Stimulated activated CD4-positive, alpha-beta T cell treated with anti-CD3 and anti-CD28 coated beads, Interleukin-15, amount 100 ng/mL, for 48 hours (primary cell): ENCODE measurements at places on chromosomes 6 and 20.

- DNase-seq: no peak
Measured at GRCh38 chr6:35082733-35083403, 58.3 kb downstream of the TCP11 start.

GRCh38 chr20:19300395-19300794 is 88.0 kb downstream of the SLC24A3 start:
- DNase-seq: no peak

- DNase-seq: no peak
Measured at GRCh38 chr6:22726966-22727365, 157.6 kb downstream of the HDGFL1 start.

DNA sequence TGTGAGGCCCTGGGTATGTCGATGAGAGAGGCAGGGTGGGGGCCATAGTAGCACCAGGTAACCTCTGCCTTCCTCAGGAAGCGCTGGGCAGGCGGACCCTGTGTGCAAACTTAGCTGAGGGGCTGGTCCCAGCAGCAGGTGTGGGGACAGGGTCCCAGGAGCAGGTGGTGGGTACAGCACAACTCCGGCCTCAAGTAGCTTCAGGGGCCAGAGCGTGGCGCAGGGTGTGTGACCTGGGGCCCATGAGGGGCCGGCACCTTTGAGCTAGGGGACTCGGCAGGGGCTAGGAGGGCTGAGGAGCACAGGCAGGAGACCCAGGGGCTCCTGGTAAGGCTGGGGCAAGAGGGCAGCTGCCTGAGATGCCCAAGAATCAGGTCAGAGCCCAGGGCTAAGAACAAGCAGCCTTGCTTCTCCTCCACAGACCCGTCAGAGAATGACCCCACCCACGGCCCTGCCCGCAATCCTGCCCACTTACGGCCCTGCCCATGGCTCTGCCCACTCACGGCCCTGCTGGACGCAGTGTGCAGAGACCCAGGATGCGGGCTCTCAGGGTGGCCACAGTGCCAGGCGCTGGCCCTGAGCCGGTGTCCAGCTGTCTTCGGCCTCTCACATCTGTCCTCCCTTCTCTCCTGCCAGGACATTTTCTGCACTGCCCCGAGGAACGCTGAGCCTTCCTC is 30.9 kb downstream of the CHRNA4 start:
- DNase-seq: no peak

- DNase-seq: no peak
Measured at GRCh38 chr6:159062976-159063375, 18.2 kb upstream of the TAGAP start.

- DNase-seq: no peak
Measured at GRCh38 chr6:6248651-6249050, 71.8 kb downstream of the F13A1 start.

- no peak for DNase-seq
Measured at GRCh38 chr6:156021746-156022396, 566.2 kb upstream of the NOX3 start.

DNA sequence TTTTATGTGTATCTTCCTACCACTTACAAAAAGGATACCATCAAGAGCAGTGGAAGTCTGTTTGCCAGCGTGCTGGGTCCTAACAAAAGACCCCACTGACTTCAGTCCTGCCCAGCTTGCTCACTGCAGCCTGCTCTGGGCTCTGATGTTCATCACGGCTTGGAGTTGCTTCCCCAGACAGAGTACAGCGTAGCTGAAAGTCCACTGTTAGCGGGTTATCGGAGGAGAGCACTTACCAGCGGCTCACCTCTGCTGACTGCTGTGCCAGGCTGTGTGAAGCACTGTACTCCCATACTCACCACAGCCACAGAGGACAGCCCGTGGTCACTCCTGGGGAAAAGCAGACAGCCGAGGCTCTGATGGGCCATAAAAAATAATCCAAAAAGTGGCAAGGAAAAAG is 40.2 kb downstream of the CTCFL start:
- no peak for DNase-seq

DNA sequence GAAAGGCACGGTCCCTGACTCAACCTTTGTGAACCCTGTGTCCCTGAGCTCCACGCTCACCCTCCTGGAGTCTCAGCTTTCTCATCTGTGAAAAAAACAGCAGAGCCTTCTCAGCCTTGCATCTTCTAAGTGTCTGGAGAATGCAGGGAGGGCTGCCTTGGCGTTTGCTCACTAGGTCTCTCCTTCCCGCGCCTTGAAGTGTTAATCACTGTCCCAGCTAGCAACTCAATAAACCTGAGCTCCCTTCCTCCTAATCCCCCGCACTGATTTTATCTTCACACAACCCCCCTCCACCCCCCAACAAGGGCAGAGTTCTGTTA is 34.9 kb upstream of the FOXC1 start:
- DNase-seq: no peak

GRCh38 chr6:165825256-165825815 is 162.3 kb upstream of the PDE10A start:
- DNase-seq: no peak

GRCh38 chr6:63447134-63447533 is 125.1 kb upstream of the LOC128125822 start:
- no peak for DNase-seq

GRCh38 chr6:112209131-112209530 is 45.2 kb downstream of the LAMA4 start:
- DNase-seq: no peak

- no peak for DNase-seq
Measured at GRCh38 chr6:18634912-18635311, 247.8 kb downstream of the RNF144B start.

GRCh38 chr6:87731818-87732661 is 30.0 kb upstream of the AKIRIN2 start:
- DNase-seq: no peak

GRCh38 chr6:52704060-52704459 is 33.1 kb downstream of the TMEM14A start:
- DNase-seq: no peak

DNA sequence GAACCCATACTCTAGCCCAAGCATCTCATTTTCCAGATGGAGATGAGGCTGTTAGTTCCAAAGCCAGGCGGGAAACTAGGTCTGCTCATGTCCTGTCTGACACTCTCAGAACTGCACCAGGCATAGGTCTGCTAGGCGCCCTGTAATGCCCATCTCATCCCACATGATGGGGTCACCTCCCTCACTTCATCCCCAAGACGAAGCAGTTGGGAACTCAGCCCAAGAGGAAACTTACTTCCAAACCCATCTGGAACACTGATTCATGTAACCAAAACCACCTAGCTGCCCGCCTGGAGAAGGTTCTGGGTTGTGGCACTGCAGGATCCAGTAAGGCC is 119.4 kb upstream of the PRND start:
- no peak for DNase-seq

DNA sequence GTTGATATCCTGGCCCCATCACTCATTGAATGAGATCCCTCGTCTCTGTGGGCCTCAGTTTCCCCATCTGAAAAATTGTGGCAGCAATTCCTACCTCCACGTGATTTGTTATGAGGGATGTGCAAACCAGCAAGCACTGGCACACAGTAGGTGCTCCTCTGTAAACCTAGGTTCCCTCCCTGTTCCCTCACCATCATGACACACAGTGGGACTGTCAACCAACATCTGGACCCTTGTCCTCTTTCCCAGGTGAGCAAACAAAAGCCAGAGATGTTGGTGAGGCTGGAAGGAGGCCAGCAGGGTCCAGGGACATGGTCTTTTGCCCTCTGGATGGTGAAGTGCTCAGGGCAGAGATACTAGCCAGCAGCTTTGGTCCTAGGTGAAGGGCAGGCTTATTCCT is 26.1 kb downstream of the RSPO4 start:
- DNase-seq: no peak

DNA sequence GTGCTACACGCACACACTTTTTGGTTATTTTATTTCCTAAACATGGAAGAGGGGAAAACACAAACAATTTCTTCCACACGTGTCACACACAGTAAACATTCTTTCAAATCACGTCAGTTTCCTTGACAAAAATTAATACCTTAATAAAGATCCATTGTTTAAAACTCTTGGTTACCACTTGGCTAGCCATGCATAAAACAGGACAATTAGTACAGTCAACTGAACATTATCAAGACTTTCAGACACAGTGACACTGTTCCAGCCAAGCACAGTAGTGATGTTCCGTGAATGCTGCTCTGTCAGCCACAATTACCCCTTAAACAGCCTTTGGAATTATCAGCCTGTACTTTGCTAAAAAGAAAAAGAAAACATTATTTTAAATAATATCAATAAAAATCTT is 50.8 kb downstream of the GMDS start:
- DNase-seq: no peak

- no peak for DNase-seq
Measured at GRCh38 chr20:43894491-43894890, 20.2 kb upstream of the TOX2 start.

- no peak for DNase-seq
Measured at GRCh38 chr6:148671085-148671484, 75.7 kb upstream of the UST start.

GRCh38 chr20:33277471-33278441 is 5.3 kb upstream of the BPIFB1 start:
- no peak for DNase-seq

DNA sequence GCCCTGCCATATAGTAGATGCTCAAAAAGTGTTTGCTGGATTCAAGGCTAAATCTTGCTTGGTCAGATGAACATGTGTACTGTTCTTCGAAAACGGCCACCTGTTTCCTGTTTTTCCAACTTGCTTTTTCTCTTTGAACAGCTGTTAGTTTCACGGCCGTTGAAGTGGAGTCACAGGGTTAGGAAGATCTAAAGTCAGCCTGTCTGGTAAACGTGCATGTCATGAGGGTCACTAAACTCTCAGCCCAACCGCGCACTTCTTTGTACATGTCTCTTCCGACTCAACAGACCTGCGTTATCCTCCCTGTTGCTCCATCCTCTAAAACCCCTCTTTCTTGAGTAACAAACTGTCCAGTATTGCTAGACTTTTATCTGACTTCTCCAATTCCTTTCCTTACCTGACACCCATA is 93.2 kb upstream of the MAN1A1 start:
- no peak for DNase-seq

- no peak for DNase-seq
Measured at GRCh38 chr6:142761756-142762155, 183.2 kb downstream of the HIVEP2 start.

GRCh38 chr20:5933802-5934436 is 16.4 kb downstream of the TRMT6 start:
- DNase-seq: no peak

DNA sequence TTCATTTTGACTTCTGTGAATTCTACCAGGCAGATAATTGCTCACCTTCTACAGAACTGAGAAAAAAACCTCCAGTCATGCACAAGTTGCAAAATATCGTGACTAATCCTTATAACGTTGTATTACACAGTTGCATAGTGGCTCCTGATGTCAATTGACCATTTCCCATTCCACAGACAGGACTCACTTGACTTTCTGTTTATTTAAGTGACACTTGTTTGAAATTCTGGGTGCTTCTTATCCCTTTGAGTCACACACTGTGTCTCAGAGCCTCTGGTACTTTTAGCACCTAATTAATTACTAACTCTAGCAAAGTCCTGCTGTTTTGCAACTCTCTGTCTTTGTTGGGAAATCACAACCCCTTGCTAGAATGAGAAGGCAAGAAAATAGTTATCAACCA is 16.2 kb upstream of the RSPO3 start:
- DNase-seq: no peak

DNA sequence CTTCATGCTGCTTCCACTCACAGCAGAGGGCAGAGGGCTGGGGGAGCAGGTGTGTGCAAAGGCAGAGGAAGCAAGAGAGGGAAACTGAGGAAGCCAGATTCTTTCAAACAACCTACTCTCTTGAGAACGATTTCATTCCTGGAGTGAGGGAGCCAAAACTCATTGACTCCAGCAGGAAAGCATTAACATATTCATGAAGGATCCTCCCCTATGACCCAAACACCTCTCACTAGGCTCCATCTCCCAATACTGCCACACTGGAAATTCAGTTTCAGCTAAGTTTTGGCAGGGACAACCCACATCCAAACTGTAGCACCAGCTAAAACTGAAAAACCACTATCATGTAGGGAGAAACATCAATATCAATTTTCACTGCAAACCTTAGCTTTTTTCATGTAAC is 125.1 kb downstream of the OLIG3 start:
- no peak for DNase-seq

DNA sequence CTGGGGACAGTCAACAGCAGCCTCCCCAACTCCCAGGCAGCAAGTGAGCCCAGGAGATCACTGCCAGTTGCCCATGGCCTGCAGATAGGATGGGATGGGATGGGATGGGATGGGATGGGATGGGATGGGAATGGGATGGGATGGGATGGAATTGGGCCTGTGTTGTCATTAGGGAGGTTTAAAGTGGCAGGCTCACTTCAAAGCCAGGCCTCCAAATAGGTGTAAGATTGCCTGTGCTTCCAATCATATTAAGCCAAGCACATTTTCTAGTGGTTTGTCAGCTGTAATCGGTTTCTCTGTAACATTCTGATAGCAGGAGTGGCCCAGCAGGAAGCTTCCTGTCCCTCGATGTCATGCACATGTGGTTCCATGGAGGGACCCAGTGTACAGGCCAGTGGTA is 82.7 kb upstream of the NXT1 start:
- DNase-seq: no peak

DNA sequence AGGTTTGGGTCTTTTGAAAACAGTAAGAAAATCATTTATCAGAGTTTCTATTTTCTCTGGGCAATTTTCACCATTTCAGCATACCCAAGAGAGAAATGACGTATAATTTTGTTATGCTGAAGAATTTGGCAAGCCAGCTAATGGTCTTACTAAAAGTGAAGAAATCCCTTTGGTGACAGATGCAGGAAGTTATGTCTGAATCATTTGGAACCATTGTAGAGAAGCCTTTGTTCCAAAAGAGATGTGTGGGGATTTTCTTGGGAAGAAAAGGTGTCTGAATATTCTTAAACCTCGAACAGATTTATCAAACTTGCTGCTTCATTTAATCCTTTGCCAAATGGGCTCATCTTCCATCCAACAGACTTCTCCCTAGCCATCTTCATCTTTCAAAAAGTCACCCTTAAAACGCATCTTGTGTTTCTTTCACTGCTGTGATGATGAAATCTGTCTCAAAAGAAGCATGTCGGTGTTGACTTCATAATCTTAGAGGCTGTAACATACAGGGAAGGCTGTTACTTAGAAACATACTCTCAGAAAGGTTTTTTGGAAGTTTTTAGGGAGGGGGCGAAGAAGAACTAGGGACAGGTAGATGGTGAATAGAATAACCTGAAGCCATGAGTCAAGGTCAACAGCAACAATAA is 39.5 kb downstream of the CITED2 start:
- no peak for DNase-seq

- DNase-seq: no peak
Measured at GRCh38 chr6:11242711-11243110, 10.2 kb upstream of the NEDD9 start.

DNA sequence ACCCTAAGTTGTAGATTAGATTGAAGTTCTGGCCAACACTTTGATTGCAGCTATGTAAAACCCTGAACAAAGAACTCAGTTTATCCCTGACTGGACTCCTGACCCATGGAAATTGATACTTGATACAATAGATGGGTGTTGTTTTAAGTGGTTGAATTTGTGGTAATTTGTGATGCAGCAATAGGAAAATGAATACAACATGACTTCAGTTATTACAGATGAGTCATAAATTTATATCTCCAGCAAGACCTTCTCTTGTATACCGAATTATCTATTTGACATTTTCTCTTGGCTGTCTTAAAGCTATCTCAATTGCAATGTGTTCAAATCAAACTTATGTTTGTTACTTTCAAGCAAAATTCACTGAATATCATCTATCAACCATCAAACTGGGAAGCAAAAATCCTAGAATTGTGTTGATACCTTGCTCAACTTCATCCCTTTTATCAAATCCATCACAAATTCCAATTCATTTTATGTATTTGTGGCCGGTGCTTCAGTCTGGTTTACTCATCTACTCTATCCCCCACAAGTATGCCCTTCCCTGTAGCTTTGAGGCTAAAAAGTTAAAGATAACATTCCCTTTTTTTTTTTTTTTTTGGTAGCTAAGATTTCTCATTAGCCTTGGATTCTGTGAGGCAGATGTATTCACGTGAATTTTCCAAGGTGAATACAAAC is 129.4 kb upstream of the CENPW start:
- DNase-seq: no peak
